ENCODE measurements at places on chromosomes 7 and 10.

- no peak for DNase-seq
These were observed 36.1 kb upstream of the ZNF138 start for GRCh38 chr7:64758151-64758550.

GRCh38 chr10:70791386-70792039, 6.3 kb upstream of the TBATA start:
- no peak for DNase-seq

GRCh38 chr10:49080071-49080470, 35.3 kb downstream of the VSTM4 start:
- no peak for DNase-seq

DNA sequence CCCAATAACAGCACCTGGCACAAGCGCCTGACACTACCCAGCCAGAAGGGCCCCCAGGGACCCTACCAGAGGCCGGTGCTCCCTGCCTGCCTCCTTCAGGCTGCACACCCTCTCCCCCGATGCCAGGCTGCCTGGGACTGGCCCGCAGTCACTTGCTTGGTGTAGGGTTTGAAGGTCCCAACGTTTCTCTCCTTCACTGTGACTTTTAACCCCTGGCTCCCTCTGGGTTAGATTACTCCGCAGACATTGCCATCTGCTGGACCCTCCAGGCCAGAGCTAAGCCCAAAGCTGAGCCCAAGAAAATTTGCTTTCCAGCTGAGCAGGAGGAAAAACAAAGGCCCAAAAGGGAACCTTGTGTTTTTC, 6.9 kb downstream of the CDHR1 start:
- DNase-seq: no peak

DNA sequence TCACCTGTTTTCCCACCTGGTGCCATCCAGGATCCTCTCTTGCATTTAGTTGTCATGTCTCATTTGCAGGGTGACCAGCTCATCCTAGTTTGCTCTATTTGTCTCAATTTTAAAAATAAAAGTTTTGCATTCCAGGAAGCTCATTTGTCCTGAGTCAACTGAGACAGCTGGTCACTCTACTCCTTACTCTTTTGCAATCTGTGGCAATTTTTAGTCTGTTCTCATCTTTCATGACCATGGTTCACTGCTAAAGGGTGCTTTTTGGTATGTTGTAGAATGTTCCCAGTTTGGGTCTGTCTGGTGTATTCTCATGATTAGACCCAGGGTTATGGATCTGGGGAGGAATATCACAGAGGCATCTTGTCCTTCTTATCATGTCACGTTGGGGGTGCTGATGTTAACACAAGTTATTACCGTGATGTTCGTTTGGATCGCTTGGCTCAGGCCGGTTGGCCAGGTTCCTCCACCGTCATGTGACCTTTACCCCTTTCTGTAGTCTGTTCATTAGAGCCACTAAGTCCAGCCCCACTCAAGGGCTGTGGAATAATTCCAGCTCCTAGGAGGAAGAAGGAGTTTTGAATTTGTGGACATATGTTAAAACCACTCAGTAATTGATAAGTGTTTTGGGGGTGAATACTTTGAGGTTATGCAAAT, 103.3 kb upstream of the IGFBP3 start:
- DNase-seq: no peak

DNA sequence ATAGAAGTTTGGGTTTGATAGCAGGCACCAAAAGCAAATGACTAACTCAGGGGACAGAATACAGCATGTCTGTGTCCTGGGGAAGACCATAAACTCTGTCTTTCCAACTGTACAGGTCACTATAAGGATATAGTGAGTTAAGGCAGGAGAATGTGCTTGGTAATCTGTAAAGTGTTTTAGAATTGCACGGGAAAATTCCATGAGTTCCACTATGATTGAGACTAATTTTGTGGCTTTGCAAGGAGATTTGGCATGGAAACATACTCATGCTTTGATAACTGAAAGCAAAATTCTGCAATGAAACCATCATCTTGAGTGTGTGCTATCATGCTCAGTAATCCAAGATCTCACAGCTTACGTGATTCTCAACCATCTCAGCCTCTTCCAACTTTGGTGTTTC, 152.6 kb downstream of the PKD1L1 start:
- DNase-seq: no peak

All from central memory CD4-positive, alpha-beta T cell (primary cell).